RWPE1 (cell line): ENCODE measurements at places on chromosomes 3 and 15.

GRCh38 chr3:46864061-46864881 is 1.0 kb upstream of the MYL3 start:
- no peak for DNase-seq

- DNase-seq, result peak; percentile 58
These were observed 672 bp downstream of the TFRC start for GRCh38 chr3:196081002-196081833.

DNA sequence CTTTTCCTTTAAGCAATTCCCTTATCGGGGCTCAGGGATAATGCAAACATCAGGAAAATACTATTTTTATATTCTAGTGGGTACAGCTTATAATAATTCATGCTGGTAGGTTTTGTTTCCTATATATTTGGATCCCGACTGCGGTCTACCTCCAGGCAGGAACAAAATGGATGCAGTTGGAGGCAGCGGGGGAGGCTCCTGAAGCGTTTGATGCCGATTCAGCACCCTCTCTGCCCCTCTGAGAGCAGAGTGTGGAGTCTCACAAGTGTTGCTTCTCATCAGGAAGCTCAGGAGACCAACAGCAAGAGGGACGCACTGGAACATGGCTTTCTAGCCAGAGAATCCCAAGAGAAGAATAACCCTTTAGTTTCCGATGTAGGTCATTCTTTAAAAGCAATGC is 104.9 kb downstream of the RORA start:
- no peak for DNase-seq

DNA sequence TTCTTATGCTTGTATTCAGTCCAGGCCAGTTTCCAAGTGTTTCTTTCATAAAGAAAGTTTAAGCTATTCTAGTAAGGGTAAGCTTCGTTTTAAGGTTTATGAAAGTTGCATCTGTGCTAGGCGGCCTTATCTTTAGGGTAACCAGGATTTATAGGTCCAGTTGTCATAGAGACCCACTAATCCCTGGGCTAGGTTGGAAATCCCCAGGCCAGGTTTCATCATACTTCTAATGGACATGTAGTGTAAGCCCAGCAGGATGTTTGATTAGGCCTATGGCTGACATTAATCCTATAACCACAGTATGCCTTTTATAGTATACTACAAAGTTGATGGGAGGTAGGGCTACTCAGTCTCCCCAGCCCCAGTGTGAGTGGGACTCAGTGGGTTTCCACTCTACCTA is 312.4 kb downstream of the CACNA2D3 start:
- no peak for DNase-seq

DNA sequence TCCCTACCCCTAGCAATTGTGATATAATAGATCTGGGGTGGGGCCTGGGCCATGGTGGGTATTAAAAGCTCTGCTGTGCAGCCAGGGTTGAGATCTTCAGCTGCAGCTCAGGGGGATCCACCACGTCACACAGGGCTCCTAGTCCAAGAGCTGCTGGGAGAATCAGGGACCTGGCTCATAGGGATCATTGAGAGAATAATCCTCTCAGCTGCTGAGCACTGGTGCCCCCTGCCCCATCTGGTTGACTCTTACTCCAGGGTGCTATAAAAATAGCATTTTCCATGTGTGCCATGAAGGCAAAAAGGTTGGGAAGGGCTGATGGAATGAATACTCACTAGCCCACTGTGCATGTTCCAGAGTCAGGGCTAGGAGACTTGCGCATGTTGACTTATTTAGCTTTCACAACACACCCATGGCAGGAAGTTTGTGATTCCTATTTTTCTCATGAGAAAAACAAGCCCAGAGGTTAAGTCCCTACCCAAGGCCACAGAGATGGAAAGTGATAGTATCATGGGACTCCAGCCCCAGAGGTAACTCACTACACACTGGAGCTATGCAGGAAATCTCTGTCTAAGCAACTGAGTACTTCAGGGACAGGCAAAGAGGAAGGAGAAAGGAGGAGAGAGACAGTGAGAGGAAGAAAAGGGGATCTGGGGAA is 94.6 kb upstream of the HERC1 start:
- DNase-seq, result no peak

GRCh38 chr3:11274566-11275142 is 2.5 kb downstream of the ATG7 start:
- DNase-seq, result no peak

DNA sequence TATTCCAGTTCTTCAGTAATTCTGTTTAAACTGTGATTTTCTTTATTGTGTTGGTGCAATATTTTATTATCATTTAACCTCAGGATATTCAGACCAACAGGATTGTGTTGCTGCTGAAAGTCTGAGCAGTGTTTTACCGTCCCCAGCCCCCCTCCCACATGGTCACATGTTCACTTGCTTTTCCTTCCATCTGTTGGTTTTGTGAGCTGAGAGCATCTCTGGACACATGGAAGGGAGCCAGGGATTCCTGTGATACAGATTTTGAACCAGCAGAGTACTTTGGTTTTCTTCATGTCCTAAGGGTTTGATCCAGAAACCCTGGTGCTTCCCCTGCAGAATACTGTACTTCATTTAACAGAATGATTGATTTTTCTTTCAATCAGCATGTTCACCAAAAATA is 11.9 kb downstream of the ARRDC4 start:
- no peak for DNase-seq

DNA sequence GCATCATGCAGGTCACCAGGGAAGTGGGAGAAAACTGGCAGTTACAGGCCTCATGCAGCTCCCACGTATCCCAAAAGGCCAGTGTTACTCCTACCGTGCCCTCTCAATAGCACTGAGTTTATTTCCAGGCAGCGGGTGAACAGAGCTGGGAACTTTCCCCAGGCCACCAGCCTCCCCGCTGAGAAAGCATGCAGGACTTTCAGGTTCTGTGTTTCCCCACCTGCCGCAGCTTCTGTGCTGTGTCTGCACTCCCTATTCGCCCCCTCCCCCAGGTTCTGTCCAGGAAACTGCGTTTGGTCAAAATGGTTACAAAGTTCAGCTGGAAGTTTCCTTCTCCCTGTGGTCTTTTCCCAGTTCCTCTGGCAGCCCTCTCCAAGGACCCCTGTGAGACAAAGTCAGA is 21.4 kb downstream of the NEK11 start:
- DNase-seq, result no peak

- DNase-seq, result no peak
These were observed 175.8 kb upstream of the P2RY1 start for GRCh38 chr3:152658977-152659720.

- no peak for DNase-seq
These were observed 227.0 kb downstream of the FMN1 start for GRCh38 chr15:32967521-32967920.

DNA sequence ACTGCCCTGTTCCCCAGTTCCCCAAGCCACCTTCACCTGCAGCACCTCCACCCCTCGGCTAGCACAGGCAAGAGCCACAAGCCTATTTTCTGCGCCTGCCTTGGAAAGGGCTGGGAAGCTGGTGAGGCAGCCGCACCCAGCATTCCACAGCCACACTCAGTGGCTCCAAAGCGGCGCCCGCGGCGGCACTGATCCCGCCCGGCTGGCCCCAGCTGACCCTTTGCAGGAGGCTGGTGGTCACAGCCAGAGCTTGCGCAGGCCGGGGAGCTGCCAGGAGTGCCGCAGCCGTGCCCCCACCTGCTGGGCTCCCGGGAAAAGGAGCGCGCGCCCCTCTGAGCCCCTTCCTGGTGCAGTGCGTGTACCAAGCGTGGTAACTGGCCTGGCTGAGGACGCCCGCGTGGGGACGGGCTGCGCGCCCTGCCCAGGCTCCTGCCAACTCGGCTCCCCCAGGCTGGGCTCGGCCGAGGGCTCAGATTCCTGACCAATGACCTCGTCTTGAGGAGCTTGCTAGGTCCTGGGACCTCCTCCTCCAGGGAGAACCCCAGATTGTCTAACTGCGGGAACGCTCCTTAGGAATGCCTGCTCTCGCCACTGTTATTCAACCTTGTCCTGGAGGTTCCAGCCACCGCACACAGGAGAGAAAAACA is 13.3 kb downstream of the GRAMD2A start:
- peak; percentile 53 for DNase-seq

- no peak for DNase-seq
These were observed 40.9 kb downstream of the TAFA4 start for GRCh38 chr3:68891280-68891943.

- peak; percentile 94 for DNase-seq
These were observed 3.3 kb upstream of the ITPKA start for GRCh38 chr15:41490355-41490754.

- no peak for DNase-seq
These were observed 149.3 kb upstream of the MEF2A start for GRCh38 chr15:99416191-99417188.

- no peak for DNase-seq
These were observed 1.6 kb upstream of the ACTC1 start for GRCh38 chr15:34796847-34797435.

GRCh38 chr3:59996056-59996455 is 946.2 kb upstream of the CFAP20DC start:
- no peak for DNase-seq

GRCh38 chr3:87335931-87336330 is 59.5 kb upstream of the POU1F1 start:
- no peak for DNase-seq

- peak; percentile 5 for DNase-seq
These were observed 243.1 kb upstream of the SETMAR start for GRCh38 chr3:4060064-4060463.

DNA sequence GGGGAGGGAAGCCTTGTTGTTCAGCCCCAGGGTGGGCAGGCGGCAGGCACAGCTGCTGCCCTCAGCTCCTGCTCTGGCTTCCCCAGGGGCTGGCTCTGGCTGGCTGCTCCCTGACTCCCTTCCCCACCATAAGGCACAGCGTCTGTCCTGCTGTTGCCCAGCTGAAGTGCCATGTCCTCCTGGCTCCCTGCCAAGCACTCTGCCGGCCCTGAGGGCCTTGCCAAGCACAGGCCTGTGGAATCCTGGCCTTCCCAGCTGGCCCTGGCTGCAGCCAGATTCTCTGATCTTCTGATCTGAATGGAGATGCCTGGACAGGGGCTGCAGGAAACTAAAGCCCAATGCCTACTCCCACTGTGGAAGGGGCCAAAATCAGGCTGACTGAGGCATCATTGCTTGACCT is 1.1 kb downstream of the IQCF6 start:
- no peak for DNase-seq

DNA sequence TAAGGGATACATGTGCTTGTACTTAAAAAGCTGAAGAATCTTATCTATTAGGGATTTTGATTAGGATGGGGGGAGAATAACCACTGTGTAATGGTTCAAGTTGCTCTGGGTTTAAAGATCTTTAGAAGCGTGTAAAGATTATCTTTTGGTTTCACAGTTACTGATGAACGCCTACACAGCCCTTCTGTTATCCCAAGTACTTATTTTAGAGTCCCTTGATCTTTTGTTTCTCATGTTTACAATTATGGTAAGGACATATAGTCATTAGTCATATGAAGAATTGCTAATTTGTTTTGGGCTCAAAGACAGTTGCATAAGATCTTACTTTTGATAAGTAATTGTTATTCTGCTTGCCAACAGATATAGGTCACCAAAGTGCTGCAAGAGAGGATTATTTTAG is 160.1 kb downstream of the PLCL2 start:
- no peak for DNase-seq

- no peak for DNase-seq
These were observed 1243.5 kb upstream of the CADM2 start for GRCh38 chr3:83715307-83715706.

DNA sequence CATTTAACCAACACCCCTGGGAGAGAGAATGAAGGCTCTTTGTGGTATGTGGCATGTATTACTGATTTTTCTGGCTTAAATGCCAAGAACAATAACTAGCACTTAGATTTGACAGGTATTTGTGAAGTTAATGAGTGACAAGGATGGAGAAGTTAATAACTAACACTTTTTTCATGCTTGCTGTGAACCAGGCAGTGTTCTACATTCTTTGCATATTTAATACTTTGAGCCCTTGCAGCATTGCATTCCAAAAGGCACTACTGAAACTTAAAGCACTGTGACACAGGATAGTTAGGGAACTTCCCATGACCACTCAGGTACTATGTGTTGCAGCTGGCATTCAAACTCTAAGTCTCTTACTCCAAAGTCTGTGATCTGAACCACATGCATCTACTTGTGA is 650.6 kb downstream of the ZPLD1 start:
- no peak for DNase-seq

GRCh38 chr3:112379020-112379690 is 46.2 kb downstream of the CD200 start:
- peak; percentile 78 for DNase-seq

- peak; percentile 63 for DNase-seq
These were observed 42.5 kb downstream of the TPRA1 start for GRCh38 chr3:127547761-127548605.

- DNase-seq, result no peak
These were observed 289.7 kb upstream of the TPM1 start for GRCh38 chr15:62752657-62753517.

- DNase-seq, result no peak
These were observed 18.4 kb downstream of the CA12 start for GRCh38 chr15:63363292-63363691.

DNA sequence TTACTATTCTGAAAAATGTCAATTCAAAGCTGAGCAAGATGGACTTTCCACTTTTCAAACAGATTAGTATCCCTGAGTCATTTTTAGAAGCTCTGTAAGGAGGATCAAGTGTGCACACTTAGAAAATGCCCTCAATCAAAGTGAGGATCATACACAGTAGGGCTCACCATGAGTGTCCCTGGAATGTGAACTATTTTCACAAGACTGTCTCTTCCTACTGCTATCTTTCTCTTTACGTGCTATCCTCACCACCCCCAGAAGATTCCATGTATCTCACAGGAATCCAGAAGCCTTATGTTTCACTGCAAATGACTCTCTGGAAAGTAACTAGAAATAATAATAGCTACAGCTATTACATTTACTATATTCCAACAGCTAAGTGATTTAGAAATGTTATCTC is 349.9 kb upstream of the TGFBR2 start:
- no peak for DNase-seq

GRCh38 chr3:65899226-65899625 is 139.5 kb downstream of the MAGI1 start:
- DNase-seq, result no peak

GRCh38 chr15:62895905-62896316 is 146.6 kb upstream of the TPM1 start:
- peak; percentile 59 for DNase-seq

GRCh38 chr15:33910741-33911140 is 57.6 kb upstream of the CHRM5 start:
- peak; percentile 23 for DNase-seq
